Left kidney (tissue), 8 donors: ENCODE measurements at places on chromosomes 11 and 22. TPM values are rescaled to one million over a fixed set of nuclear protein-coding genes. Genes with fewer than 3 reads are reported as not detected.

- DNase-seq, result no peak
Measured at GRCh38 chr11:72421351-72421750, 13.0 kb downstream of the CLPB start.

GRCh38 chr11:114610550-114610949, 15.0 kb upstream of the NXPE4 start:
- no peak for DNase-seq

Gene TMPRSS13
- 0.58 TPM for polyA plus RNA-seq

Gene PAX6
- polyA plus RNA-seq, result 0.15 TPM

Gene BCR
- polyA plus RNA-seq, result 54.6 TPM
